ENCODE measurements at places on chromosomes 16 and 17.

- no peak for DNase-seq
Measured at GRCh38 chr16:55482056-55482455, 3.1 kb downstream of the MMP2 start.

DNA sequence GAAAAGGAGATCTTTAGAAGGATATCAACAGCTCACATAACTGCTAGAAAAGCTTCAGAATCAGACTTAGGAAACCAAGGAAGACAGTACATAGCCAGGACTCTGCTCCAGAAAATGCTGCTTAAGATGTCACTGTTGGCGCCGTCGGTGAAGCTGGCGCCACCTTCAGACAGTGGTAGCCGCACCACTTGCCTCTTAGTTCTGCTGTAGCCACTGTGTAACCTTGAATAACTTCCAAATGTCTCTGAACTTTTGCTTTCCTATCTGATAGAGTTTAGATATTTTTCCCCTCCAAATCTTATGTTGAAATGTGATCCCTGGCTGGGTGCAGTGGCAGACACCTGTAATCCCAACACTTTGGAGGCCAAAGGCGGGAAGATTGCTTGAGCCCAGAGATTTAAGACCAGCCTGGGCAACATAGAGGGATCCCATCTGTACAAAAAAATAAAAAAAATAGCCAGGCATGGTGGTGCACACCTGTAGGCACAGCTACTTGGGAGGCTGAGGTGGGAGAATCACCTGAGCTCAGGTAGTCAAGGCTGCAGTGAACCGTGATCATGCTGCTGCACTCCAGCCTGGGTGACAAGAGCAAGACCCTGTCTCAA, 6.3 kb upstream of the USP31 start:
- DNase-seq: no peak

GRCh38 chr17:61400066-61400716, 548 bp downstream of the TBX2 start:
- no peak for DNase-seq

DNA sequence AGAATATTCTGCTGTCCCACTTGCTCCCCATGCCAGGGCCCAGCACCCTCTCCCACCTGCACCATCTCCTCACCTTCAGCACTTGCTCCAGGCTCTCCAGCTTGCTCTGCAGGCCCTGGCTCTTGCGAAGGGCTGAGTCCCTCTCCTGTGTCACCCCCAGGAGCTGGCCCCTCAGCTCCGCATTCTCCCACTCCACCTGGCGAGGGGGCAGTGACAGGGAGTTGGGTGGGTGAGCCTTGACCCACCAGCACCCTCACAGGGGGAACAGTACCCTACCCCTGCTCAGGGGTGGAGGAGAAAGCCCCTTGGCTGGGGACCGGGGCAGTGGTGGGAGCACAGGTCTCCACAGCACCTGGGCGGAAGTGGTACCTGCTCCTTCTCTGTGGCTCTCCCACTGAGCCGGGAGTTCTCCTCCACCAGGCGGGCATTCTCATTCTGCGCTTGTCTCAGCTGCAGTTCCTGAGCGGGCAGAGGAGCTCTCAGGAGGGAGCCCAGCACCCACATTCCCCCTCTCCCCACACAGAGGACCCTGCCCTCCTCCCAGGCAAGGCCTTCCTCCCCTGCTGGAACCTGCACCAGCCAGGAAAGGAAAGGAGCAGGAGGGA, 5.9 kb downstream of the TSPOAP1 start:
- DNase-seq: no peak

- no peak for DNase-seq
Measured at GRCh38 chr17:37742116-37742761, 2.6 kb downstream of the HNF1B start.

DNA sequence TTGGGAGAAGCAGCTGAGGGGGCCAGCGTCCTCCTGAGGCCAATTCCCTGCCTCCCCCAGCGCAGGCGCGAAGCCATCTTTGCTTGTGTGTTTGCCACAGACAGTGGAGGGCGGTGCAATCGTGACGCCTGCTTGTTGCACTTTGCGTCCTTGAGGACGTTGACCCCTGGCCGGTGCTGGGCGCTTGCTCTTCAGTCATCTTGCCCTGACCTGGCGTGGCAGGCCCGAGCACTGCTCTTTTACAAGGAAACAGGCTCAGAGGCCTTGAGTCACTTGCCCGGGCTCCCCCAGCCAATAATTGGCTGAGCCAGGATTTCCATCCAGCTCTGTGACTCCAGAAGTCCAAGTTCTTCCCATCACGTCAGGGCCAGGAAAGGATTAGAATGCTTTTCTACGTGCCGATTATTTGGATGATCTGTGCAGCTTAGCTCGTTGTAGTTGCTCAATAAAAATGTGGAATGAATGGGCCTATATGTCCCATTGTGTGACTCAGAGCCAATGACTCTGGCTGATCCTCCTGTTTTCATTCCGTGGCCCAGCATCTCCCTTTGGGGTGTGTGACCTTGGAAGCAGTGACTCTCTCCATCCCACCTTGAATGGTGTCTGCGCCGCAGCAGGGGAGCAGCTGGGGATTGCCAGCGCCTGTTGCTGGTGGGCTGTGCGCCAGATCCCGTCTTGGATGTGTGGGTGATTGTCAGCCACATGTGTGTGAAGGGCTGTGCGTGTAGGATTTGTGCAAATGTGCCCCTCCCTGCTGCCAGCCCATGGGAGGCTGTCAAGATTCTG, 214.1 kb downstream of the SEC14L1 start:
- no peak for DNase-seq

DNA sequence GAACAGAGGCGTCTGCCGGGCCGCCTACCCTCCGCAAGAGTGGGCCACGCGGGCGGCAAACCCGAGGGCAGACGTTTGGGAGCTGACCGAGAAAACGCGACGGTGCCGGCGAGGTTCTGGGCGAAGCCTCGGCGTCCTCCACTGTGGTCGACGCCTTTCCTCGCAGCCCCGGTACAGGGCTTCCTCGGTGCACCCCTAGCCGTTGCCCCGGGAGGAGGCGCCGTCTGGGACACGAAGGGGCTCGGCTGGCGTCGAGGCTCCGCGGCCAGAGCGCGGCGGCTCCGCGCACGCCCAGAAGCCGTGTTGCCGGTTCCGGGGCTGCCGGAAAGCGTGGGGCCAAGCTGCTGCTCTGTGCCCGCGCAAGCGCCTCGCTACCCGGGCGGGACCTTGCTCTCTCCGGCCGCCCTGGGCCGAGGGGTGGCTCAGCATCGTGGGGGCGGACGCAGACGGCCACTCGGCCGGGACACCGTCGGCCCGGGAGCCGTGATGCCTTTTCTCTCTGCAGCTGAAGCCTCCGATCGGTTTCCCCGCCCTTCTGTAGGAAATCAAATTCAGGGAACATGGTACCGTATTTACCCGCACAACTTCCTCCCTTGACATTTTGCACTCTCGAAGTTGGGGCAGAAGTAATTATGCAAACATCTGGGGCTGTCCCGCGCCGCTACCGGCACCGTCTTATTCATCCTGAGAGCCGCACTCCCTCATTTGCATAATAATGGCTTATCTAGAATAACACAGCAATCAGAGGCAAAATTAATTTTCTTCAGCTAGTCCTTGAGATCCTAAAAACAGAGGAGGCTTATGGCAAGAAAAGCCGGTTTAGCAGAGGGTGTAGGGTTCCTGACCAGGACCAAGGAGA, 7.3 kb upstream of the CBX8 start:
- DNase-seq: no peak

DNA sequence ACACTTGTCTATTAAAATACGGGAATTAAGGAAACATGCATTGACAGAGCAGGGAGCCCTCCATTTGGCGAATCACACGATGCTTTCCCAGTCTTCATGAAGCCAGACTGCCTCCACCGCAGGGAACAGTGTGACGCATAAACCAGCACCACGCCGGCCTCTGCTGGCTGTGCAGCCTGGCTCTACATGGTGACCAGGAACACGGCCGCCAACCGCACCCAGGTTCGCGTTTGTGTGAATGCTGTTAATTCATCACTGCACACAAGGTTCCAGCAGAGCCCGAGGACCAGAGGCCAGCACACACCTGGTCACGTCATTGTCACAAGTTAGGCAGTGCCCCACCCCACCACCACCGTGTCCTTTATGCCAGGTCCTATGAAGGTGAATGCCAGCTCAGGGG, 26.7 kb downstream of the TMEM204 start:
- no peak for DNase-seq

- DNase-seq: no peak
Measured at GRCh38 chr16:48157794-48158193, 2.0 kb upstream of the ABCC12 start.

GRCh38 chr17:28346746-28347246, 10.5 kb downstream of the POLDIP2 start:
- DNase-seq: no peak

GRCh38 chr17:17871913-17872312, 35.1 kb upstream of the SREBF1 start:
- DNase-seq: no peak

DNA sequence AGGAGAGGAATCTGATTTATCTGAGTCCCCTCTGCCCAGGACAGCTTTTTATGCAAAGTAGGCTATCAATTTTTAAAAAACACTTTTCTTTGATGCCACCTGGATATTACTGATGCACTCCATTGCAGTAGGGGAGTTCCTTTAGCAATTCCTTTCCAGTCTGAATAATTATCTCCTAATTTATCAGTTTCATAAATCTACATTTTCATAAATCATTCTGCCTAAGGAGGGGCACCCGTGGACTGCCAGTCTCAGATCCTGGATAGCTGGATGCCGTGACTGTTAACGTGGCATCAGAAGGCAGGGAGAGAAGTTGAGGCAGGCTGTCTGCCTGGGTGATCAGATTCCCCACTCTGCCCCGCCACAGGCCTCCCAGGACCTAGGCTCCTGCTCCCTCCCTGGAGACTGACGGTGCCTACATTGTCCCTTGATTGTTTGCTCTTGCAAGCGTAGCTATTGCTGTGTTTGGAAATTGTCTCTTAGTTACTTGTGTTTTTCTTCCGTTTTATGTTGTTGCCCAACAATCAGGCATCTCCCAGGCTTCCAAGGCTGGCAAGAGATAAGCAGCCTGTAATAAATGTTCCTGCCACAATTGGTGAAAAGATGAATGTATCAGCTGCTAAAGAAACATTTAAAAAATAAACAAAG, 75.2 kb downstream of the KATNIP start:
- DNase-seq: no peak

GRCh38 chr16:78727536-78727935, 628.1 kb downstream of the WWOX start:
- no peak for DNase-seq

GRCh38 chr17:59219992-59220327, 351 bp upstream of the GDPD1 start:
- DNase-seq: no peak

DNA sequence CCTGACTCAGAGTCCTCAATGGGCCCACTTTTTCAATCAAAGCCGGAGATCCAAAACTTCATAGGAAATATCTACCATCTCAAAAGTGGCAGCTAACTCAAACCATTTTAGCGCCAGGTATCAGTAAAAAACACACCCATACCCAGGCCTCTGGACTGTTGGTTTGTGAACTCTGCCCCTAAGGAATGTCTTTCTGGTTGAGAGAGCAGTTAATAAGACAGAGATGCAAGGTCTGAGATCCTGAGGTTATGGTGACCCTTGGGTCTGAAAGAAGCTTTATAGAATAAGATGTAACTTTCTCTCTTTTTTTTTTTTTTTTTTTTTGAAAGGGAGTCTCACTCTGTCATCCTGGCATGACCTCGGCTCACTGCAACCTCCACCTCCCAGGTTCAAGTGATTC, 350.5 kb downstream of the SOX9 start:
- DNase-seq: no peak

DNA sequence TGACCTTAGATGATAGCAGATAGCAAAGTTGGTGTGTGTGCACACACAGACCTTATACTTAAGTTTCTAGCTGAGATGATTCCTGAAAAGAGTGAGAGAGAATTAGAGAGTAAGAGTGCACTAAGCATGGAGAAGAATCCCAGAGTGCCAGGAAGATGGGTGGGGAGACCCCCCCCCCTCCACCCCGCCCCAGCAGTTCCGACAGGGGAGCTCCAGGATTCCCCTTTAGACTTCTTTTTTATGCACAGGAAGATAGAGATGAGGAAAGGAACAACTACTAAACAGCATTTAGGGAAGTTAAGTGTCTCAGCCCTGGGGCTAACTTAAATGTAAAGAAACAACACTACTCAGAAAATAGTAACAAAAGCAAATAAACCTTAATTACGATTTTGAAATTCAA, 878.0 kb upstream of the GOT2 start:
- DNase-seq: no peak

GRCh38 chr17:14886200-14886739, 378.9 kb downstream of the PMP22 start:
- no peak for DNase-seq

DNA sequence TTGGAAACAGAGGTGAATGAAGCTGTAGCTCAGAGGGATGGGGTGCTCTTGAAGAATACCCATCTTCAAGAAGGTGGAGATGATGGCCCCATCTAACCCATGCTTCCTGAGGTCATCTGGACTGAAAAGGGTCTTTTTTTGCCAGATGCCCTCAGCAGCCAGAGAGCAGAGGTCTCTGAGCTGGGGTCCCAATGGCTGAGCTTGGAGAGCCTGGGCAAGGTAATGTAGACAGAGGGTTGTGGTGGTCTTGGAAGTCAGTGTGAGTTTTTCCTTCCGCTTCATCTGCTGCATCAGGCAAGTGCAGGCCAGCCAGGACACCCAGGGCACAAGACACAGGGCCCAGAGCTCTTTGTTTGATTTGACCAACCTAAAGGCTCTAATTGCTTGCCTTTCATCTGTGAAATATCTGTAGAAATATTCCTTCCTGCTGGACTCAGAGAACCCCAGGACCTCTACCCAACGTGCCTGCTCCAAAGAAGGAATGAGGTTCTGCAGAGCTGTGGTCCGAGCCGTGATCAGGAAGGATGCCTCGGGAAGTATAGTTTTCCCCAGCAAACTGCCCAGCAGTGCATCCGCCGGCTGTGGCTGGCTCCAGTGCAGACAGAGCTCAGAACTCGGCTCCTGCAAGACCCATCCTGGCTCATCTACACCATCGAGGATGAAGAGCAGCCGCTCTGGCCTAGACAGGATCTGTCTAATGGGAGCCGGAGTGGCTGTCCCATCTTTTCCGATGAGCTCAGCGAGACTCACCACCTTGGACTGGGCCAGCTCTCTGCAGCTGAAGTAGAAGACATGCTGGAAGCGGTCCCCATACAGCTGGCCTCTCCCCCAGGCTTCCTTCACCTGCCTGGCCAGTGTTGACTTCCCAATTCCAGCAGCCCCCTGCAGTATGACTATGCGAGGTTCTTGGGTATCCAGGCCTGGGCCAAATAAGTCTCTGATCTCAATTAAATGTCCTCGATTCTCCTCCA, 25.2 kb downstream of the NLRP1 start:
- DNase-seq: no peak

DNA sequence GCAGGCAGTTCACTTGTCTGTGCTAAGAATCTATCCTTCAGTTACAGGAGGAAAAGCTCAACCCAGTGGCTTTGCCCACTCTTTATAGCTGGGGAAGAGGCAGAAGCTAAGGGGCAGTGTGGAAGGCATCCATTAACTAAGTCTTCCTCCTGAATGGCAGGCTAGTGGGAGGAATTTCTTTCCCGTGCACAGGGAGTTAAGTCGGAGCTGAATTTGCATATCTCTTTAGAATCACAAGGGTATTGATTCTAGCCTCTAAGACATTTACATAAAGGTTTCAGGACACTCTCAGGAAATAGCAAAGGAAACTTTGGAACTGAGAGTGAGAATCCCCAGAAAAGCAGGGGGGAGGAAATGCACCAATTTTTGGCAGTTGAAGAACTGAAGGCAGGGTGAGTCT, 245.6 kb downstream of the CA10 start:
- DNase-seq: no peak

GRCh38 chr16:396199-396598, 800 bp upstream of the NME4 start:
- DNase-seq: no peak

- DNase-seq: no peak
Measured at GRCh38 chr16:81315271-81316175, 761 bp downstream of the GAN start.

GRCh38 chr16:30472328-30472942, at the start of gene ITGAL:
Gene ITGAL, plus strand, starts transcription at chr16:30472742. Its CDS starts 96 bp downstream, at chr16:30472838.
- no peak for DNase-seq

- no peak for DNase-seq
Measured at GRCh38 chr17:62098623-62099231, 33.6 kb upstream of the MED13 start.
